Immature natural killer cell (primary cell): ENCODE measurements at places on chromosomes 5 and 9.

DNA sequence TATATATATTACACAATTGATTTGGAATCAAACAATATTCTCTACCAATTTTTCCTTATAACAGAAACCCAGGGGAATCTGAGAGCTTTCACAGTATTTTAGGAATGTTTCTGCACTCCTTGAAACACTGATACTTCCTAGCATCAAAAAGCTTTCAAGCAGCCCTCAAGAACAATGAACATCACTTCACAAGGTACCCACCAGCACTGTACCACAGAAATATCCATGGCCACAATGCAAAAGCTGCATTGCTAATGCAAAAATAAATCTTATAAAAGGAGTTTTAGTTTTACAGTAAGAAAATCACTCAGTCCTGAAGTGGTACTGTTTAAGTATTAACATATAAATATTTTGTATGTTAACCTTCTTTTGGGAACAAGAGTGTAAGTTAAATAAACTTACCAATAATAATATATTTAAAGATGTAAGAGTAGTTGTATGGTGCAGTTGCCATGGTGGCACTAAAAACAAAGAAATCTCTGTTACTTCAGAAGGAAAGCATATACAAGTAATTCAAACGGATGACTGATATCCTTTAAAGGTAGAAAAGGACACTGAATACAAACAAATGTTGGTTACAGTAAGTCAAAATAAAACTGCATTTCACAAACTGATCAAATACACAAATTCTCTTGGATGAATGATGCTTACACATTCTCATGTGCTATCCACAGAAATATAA lies 8.6 kb downstream of the RAB14 start:
- peaks cover 100% of the 10 kb centered on the region for H3K4me1 ChIP-seq
- H3K27ac ChIP-seq, result peak overlapping the region; percentile 24

DNA sequence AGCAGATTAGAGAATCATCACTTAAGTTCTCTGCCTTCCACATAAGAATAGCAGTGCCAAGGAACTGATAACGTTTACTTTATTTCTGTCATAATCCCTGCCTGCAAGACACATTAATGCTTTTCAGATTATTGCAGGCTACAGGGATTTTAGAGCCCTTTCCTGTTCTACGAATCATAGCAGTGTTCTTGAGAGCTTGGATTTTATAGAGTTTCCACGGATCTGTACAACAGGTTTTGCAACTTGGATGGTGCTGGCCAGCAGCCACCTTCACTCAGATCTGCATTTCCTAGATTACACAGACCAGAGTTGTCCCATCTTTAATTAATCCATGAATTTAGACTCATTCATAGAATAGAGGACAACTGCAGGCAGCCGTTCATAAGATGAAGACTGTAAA lies 38.1 kb downstream of the SLC12A2 start:
- H3K4me1 ChIP-seq, result no peaks in the 10 kb centered on the region
- H3K4me3 ChIP-seq, result no peak overlapping the region
- H3K36me3 ChIP-seq, result peaks cover 29% of the 10 kb centered on the region
- no peak overlapping the region for H3K27ac ChIP-seq
- no peak for DNase-seq

DNA sequence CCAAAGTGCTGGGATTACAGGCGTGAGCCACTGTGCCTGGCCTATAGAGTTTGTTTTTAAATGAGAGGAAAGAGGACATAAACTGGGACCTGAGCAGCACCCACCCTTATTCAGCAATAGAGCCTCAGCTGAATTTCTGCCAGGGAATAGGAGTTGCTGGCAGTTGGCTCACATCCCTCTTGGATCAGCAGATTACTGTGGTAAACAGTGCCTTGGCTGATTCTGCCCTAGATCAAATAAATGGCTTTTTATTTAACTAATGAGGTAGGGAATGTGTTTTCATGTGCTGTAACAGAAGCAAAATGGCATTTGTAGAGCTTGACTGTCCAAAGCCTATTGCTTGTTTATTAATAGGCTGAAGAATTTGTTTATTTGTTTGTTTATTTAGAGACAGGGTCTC lies 2.1 kb downstream of the ARHGEF37 start:
- peaks cover 9% of the 10 kb centered on the region for H3K27me3 ChIP-seq
- H3K4me1 ChIP-seq, result peaks cover 8% of the 10 kb centered on the region
- H3K4me3 ChIP-seq, result no peak overlapping the region

DNA sequence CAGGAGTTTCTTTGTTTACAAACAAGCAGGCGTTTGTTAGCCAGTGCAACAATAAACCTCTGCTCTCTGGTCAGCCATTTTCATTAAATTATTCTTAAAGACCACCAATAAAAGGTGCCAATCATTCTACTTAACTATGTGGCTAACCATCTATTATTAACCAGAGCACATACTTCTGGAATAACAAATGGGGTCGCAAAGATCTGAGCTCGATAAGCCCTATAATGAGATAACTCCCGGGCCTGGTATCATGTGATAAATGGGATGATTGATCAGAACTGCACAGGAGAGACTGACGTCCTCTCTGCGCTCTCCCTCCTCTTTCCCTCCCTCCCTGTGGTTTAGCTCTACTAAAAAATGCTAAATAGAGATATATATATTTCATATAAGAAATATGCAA lies 488.2 kb downstream of the NTRK2 start:
- no peak for DNase-seq
- no peaks in the 10 kb centered on the region for H3K4me1 ChIP-seq
- no peaks in the 10 kb centered on the region for H3K36me3 ChIP-seq
- no peak overlapping the region for H3K27ac ChIP-seq
- H3K4me3 ChIP-seq, result no peak overlapping the region

DNA sequence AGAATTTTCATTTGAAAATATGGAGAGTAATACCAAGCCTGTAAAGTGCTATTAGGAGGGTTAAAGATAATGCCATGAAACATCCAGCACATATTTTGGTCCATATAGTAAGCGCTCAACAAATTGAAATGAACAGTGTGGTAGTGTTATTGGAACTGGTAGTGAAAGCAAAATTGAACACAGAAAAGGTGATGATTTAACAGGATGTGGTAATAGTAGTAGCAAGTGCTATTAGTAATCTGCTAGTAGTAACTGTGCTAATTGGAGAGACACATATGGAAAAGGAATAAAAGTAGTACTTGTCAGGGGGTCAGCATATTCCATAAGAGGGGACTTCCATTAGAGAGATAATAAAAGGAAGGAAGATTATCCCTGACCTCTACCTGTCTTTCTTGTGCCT lies 187.3 kb downstream of the HTR1A start:
- no peak for DNase-seq
- H3K27ac ChIP-seq, result no peak overlapping the region
- no peaks in the 10 kb centered on the region for H3K4me1 ChIP-seq
- H3K4me3 ChIP-seq, result no peak overlapping the region
- H3K36me3 ChIP-seq, result no peaks in the 10 kb centered on the region

DNA sequence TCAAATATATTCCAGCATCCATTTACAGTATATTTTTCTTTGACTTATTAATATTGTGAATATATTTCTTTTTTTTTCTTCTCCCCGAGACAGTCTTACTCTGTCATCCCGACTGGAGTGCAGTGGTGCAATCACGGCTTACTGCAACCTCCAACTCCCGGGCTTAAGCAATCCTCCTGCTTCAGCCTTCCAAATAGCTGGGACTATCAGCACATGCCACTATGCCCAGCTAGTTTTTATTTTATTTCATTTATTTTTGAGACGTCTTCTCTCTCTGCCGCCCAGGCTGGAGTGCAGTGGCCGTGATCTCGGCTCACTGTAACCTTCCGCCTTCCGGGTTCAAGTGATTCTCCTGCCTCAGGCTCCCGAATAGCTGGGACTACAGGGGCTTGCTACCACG lies 7.4 kb upstream of the GLIPR2 start:
- no peak overlapping the region for H3K27ac ChIP-seq
- H3K27me3 ChIP-seq, result no peaks in the 10 kb centered on the region
- H3K36me3 ChIP-seq, result no peaks in the 10 kb centered on the region
- H3K4me1 ChIP-seq, result peaks cover 20% of the 10 kb centered on the region
- no peak for DNase-seq
- no peak overlapping the region for H3K4me3 ChIP-seq

GRCh38 chr5:149643781-149644180 lies 62.5 kb downstream of the ARHGEF37 start:
- no peaks in the 10 kb centered on the region for H3K36me3 ChIP-seq
- H3K4me1 ChIP-seq, result no peaks in the 10 kb centered on the region
- H3K4me3 ChIP-seq, result no peak overlapping the region
- H3K27me3 ChIP-seq, result no peaks in the 10 kb centered on the region
- no peak overlapping the region for H3K27ac ChIP-seq
